ENCODE measurements at places on chromosomes 1 and 21.

- peak; percentile 25 for DNase-seq
Observed at GRCh38 chr1:159800177-159800930, 1.8 kb upstream of the FCRL6 start.

GRCh38 chr21:45309069-45309986 is 21.6 kb upstream of the POFUT2 start:
- peak; percentile 86 for DNase-seq

GRCh38 chr1:231312432-231312788 is 25.2 kb downstream of the EXOC8 start:
- DNase-seq = no peak

- peak; percentile 18 for DNase-seq
Observed at GRCh38 chr21:28066076-28066475, 926.6 kb downstream of the LTN1 start.

GRCh38 chr1:156725683-156726280 is 2.5 kb upstream of the METTL25B start:
- DNase-seq = peak; percentile 90

GRCh38 chr1:193747579-193747978 is 561.2 kb upstream of the B3GALT2 start:
- peak; percentile 72 for DNase-seq

All from M059J (cell line).